ENCODE measurements at places on chromosomes 3 and 15.

GRCh38 chr15:89368566-89369223 is 34.1 kb upstream of the POLG start:
- DNase-seq, result no peak

DNA sequence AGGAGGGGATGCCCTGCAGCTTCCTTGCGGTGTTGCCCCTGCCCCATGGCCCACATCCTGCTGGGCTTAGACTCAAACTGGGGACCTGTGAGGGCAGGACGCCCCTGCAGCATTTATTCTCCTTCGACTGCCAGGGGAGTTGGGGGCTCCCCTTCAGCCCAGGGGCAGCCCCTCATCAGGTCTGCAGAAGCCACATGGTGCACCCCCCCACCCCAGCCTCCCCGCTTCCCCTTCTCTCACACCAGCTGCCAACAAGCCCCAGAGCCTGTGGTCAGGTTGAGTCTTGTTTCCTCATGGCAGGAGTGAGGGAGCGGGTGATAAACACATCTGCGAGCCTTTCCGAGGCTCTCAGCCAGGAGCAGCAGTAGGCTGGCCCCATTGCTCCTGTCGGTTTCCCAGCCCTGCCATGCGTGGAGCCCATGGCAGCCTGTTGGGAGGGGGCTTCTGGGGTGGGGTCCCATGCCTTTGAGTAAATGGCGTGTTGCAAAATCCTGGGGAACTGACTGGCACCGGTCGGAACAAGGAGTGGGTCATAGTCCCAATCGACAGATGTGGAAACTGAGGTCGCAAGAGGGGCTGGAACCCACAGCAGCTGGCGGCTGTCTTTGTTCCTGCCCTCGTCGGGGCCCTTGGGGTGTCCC is 27.8 kb downstream of the WNT7A start:
- no peak for DNase-seq

DNA sequence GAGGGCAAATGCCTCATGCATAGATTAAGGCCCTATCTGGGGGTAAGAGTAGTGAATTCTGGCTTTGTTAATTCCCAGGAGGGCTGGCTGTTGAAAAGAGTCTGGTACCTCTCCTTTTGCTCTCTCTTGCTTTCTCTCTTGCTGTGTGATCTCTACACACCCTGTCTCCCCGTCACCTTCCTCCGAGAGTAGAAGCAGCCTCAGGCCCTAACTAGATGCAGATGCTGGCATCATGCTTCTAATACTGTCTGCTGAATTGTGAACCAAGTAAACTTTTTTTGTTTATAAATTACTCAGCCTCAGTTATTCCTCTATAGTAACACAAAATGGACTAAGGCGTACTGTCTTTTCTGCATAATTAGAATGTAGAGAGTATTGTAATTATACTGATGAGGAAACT is 908.1 kb downstream of the DIPK2A start:
- no peak for DNase-seq

DNA sequence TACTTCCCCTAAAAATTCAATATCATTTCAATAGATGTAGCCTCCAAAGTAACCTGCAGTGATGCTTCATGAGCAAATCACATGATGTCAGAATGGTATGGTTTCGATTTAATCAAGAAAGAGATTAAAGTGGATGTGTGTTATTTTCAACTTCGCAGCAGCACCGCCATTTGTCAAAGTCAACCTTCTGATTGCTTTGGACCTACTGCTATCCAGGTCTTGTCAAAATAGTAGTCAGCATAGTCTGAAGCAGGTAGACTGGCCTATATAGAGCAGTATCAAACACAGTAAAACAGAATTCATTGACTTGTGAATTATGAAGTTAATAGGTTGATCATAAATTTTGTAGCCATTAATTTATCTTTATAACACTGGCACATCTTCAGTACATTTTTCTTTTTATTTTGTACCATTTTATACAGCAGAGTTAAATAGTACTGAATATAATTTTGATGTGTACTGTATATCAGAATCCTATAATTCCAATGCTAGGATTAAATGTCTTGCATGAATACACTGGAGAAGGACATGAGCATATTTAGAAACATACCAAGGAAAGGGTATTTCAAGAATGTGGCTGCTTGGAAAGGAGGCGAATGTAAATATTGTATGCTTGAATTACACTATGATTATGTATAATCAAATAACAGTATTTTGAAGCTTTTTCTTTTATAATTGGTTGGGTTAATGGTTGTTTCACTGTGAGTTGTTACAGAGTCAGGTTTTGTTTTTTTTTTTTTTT is 79.6 kb downstream of the CDIN1 start:
- DNase-seq, result no peak

DNA sequence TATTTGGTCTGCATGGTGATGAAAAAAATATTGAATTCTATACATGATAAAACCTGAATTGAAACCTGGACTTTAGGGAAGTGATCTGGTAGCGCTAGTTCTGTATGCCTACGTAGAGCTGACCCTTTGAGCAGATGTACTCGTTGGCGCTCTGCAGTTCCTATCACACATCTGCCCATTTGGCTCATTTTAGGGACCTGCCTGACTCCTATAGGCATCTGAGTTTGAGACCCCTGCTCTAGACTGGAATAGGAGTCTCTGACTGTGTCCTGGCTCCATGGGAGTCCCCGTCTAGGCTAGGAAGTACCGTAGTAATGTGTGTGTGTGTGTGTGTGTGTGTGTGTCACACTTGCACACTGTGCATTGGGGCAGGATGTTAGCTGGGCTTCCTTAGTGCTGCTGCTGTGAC is 21.2 kb downstream of the STARD5 start:
- no peak for DNase-seq

GRCh38 chr3:109297496-109297895 is 18.8 kb downstream of the DPPA2 start:
- DNase-seq, result no peak

- no peak for DNase-seq
Measured at GRCh38 chr3:191358929-191359328, 28.6 kb upstream of the UTS2B start.

All from fibroblast of villous mesenchyme (primary cell).